ENCODE measurements at places on chromosomes 7 and 10.

GRCh38 chr7:15327001-15327400 lies 234.8 kb downstream of the AGMO start:
- no peak for DNase-seq

- DNase-seq, result no peak
These were observed 113.7 kb downstream of the CSTF2T start for GRCh38 chr10:51585742-51586141.

DNA sequence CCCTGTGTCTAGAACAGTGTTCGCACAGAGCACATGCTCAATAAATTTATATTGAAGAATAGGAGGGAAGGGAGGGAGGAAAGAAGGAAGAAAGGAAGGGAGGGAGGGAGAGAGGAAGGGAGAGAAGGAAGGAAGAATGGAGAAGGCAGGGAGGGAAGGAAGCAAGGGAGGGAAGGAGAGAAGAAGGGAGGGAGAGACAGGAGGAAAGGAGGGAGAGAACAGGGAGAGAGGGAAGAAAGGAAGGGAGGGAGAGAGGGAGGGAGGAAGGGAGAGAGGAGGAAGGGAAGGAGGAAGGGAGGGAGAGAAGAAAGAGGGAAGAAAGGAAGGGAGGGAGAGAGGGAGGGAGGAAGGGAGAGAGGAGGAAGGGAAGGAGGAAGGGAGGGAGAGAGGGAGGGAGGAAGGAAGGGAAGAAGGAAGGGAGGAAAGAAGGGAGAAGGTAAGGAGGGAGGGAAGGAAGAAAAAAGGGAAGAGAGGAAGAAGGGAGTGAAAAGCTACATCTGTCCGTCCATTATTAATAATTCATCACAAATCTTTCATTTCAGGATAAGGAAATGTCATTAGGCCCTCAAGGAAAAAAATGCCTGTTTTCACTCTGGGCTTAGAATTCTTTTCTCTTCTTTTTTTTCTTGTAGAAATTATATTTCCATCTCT lies 79.7 kb downstream of the GRK5 start:
- DNase-seq, result no peak

GRCh38 chr7:29500719-29501118 lies 62.9 kb upstream of the PRR15 start:
- DNase-seq, result peak; percentile 48

DNA sequence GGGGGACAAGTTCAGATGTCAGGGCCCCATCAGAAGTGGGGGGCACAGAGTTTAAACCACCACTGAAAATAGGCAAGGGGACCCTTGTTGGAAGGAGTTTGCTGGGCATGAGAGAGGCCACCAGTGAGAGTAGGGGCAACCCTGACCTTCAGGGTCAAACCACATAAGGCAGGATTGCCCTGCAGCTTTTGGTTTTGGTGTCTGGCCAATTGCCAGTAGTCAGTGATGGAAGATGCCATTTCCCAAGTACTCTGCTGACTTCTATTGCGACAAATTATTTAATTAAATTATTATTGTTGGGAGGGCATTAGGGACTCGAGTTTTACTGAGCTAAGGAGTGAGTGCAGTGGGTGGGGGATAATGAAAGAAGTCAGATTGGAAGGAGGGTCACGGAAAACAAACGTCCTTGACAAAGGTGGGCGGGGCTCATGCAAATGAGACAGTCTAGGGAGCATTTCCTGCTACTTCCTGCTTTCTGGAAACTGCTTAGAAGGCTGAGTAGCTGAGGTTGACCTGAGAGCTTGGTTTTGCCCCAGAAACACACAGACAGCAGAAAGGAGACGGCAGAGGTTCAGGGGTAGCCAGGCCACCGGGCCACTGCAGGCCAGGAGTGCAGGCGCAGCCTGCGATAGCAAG lies 74.2 kb upstream of the ANLN start:
- DNase-seq, result peak; percentile 16

DNA sequence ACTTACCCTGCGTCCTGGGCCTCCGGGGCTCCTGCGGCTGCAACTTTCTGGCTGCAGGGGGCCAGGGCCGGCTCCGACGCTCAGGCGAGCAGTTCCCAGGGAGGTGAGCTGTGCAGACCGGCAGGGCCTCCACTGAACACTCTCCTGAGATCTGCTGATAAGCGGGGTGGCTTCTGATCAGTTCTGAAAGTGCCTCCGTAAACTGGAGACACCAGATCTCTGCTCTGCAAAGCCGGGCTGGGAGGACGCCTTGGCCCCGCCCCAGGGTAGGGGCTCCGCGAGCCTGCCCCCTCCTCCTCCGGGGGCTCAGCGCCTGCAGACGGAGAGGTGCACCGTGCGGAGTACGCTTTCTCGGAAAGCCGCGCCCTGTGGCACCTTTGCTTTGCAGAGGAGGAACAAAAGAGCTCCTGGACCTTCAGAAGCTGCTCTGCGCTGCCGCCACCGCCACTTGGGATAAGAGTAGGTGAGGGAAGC lies 141.3 kb upstream of the VKORC1L1 start:
- DNase-seq, result no peak

- no peak for DNase-seq
These were observed 448 bp upstream of the GOLGA7B start for GRCh38 chr10:97849103-97849686.

GRCh38 chr7:35257251-35258124 lies 3.6 kb upstream of the TBX20 start:
- DNase-seq, result no peak

- DNase-seq, result no peak
These were observed 11.6 kb downstream of the GATA3 start for GRCh38 chr10:8066124-8066523.

DNA sequence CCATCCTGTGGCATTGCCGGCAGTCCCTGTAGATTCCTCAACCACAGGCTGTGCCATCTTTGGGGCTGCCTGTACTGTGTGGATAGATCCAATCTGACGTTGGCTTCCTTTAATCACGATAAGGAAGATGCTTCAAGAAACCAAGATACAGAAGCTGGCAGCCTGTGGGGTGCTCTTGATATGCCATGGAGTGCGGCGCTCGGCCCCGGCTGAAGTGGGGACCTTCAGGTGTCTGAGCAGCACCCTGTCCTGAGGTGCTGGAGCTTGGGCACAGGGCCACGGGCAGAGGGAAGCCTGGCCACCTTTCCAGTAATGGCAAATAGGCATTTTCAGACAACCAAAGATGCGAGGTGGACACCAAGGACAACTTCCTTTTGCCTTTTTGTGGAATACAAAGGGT lies 139.5 kb downstream of the ACTR3B start:
- DNase-seq, result no peak

- DNase-seq, result no peak
These were observed 19.1 kb upstream of the FZD8 start for GRCh38 chr10:35661236-35661635.

DNA sequence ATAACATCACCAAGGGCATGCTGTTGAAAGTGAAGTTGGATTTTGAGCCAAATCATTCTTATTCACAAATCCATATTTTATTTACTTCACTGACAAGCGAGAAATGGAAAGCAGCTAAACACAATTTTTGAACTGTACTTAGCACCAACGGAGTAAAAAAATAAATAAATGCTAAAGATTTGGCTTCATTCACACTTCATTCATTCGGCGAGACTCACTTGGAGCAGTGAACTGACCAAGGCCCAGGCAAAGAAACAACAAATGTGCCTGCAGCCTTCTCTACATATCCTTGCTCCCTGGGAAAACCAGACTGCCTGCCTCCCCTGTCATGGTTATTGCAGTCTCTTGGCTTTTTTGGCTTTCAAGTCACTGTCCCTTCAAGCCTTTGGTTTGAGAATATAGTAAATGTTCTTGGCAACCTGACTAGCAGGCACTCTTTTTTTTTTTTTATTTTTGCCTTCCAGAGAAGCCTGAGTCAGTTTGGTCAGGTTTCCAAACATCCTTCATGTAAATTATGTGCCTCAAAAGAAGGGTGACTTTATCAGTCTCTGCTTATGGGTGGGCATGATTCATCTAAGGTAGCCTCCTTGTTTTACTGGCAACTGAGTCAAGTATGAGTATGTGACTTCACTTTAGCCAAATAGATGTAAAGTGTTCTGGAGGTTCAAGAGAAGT lies 177.6 kb upstream of the MEOX2 start:
- no peak for DNase-seq

GRCh38 chr7:136925044-136925443 lies 56.6 kb downstream of the CHRM2 start:
- DNase-seq, result peak; percentile 17

DNA sequence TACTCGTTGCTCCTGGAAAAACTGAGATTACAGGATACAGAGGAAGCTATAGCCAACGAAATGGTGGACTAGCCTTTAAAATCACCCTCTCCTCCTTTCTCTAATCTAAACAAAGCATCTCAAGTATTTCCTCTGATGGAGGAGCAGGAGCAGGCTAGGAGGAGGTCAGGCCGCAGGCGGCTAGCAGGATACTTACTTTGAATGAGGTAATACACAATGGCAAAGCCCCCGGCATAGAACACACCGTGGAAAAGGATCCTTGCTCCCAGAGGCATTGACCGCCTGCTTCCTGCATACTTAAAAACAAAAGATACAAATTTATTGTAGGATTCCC lies 64.4 kb downstream of the STK17A start:
- peak; percentile 84 for DNase-seq

DNA sequence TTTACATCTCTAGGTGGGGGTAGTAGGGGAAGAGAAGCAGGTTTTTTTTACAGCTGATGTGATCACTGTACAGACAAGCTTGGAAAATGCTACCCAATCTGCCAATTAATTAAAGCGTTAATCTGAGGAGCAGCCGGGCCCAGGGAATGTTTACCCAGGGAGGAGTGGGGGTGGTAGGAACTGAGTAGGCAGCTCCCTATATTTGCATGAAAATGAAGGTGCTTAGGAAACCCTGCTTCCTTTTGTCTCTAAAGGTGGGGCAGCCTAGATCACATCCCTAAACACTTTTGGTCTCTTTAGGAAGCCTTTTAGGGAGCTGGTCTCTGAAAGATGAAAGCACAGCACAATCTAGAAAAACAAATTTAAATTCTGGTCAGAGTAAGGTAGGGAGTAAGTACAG lies 53.0 kb upstream of the NFKB2 start:
- no peak for DNase-seq

GRCh38 chr7:121459148-121459547 lies 63.0 kb upstream of the FAM3C start:
- DNase-seq, result no peak

- DNase-seq, result peak; percentile 93
These were observed 78.3 kb upstream of the NRP1 start for GRCh38 chr10:33412653-33413361.

DNA sequence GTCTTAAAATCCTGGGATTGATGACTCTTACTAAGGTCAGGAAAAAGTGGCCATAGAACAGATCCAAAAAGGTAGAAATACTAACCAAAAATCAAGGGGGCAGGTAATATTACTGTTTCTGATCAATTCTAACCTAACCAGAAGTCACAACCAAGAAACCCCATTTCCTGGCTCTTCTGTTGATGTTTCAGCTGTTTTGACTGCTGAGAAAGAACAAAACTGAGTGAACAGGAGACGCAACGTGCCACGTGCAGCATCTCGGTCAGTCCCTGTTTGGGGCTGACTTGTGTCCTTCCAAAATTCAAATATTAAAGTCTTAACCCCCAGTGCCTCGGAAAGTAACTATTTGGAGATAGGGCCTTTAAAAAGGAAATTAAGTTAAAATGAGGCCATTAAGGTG lies 56.8 kb downstream of the JAZF1 start:
- DNase-seq, result no peak

DNA sequence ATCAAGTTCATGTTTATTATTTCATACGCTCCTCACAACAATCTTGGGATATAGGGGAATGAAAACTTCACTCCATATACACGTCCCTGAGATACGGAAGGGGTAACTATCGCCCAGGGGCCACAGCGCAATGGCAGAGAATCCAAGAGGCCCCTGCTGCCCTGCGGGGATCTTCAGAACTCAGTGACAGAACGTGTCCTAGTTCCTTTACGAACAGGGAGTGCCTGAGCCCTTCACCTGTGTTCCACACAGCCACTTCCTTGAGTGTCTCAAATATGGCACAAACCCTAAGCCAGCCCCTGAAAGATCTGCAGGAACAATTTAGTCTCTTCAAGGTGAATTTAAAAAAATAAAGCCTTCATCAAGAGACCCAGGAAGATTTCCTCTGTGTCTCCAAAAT lies 25.9 kb downstream of the LYZL1 start:
- no peak for DNase-seq

DNA sequence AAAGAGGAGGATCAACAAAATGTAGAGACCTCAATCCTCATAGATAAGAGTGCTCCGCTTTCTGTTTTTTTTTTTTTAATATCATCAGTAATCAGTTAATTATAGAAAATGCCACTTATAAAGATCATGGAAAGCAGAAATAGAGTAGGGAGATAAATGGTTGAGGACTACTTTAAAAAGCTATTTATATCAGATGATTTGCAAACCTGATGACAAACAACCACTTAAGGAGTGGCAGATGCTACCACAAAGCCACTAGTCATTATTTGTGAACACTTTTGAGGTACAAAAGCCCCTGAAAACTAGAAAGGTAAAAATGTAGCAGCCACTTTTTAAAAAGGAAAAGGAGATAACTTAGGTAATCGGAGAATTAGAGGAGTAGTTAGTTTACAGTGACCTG lies 99.0 kb upstream of the CYP26C1 start:
- DNase-seq, result no peak

DNA sequence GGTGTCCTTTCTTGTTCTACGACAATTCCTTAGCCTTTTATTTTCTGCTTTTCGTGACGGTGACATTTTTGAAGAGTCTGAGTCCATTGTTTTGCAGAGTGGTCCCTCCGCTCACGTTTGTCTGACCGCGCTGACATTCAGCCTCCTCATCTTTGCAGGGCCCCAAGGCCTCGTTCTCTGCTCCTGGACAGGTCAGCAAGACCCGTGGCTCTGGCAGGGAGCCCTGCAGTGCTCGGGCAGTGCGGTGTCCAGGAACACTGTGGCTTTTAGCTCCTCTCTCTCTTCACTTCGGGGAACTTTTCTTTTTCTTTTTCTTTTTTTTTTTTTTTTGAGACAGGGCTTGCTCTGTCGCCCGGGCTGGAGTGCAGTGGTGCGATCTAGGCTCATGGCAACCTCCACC lies 142.5 kb downstream of the DNAJB6 start:
- DNase-seq, result no peak

- no peak for DNase-seq
These were observed 31.3 kb upstream of the NME8 start for GRCh38 chr7:37816922-37817590.

DNA sequence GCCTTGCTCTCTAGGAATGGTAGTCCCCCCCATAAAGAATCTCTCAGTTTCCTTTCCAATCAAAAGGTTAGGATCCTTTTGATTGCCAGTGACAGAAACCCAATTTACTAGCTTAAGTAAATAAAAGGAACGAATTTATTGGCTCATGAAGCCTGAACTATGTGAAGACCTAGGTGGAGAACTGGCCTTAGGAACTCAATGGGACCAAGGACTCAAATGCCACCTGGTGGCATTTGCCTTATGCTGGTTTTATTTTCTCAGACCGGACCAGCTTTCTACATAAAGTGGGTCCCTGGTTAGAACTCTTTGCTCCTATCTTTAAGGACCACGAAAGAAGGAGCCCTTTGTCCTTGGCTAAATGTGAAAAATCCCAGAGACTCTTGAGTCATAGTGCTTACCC lies 25.4 kb downstream of the CFTR start:
- no peak for DNase-seq

- DNase-seq, result no peak
These were observed 10.5 kb upstream of the SLC26A3 start for GRCh38 chr7:107813524-107813923.

- peak; percentile 12 for DNase-seq
These were observed 455.0 kb downstream of the CCSER2 start for GRCh38 chr10:84783386-84783785.
